Cardiac ventricle fibroblast (primary cell): ENCODE measurements at places on chromosomes 1 and 21. TPM values are rescaled to one million over a fixed set of nuclear protein-coding genes. Genes with fewer than 3 reads are reported as not detected.

Gene NECTIN4
- total RNA-seq, result 0.10 TPM in 1 of 2 replicates, not detected in the other

Gene RYR2
- 0.25 and 2.3 TPM in 2 replicates for total RNA-seq

Gene FAM163A
- total RNA-seq, result not detected in 2 replicates

Gene TFF2
- not detected in 2 replicates for total RNA-seq

Gene IGFN1
- not detected in 2 replicates for total RNA-seq

Gene PTAFR
- not detected in 2 replicates for total RNA-seq

Gene PUM1
- total RNA-seq, result 44.0 and 56.7 TPM in 2 replicates

Gene CYP4A22
- total RNA-seq, result 0.15 TPM in 1 of 2 replicates, not detected in the other

Gene RAB3B
- 0.06 and 0.15 TPM in 2 replicates for total RNA-seq

Gene SERTAD4
- total RNA-seq, result 1.6 and 3.4 TPM in 2 replicates

Gene TDRD10
- 0.37 and 0.49 TPM in 2 replicates for total RNA-seq

Gene OPRD1
- not detected in 2 replicates for total RNA-seq

Gene TP73
- not detected in 2 replicates for total RNA-seq

Gene ZNF593OS
- not detected in 2 replicates for total RNA-seq
